Activated T-helper 9 cell treated with anti-CD3 and anti-CD28 coated beads, Interleukin-2, amount 50 U/mL, for 16 hours (primary cell): ENCODE measurements at places on chromosomes 3 and 15.
A peak's percentile ranks its signal among the peaks of the same experiment; 100 is the strongest.

- DNase-seq = no peak
Measured at GRCh38 chr15:41849861-41850260, 11.2 kb downstream of the PLA2G4B start.

DNA sequence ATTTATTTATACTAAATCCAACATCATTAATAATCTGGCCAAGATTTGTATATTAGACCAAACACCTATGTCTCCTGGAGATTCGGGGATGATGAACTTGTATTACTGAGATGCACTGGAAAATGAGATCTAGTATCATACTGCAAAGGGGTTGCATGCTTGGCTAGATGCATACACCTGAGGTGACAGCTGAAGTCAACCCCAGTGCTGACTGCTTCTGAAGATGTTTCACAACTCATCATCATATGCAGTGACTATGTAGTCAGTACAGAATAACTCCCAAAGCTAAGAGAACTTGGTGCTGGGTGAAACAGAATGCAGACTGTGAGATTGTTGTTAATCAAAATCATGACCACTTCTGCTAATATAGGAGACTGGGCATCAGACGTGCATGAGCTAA, 1114.2 kb downstream of the NSUN3 start:
- DNase-seq = no peak

GRCh38 chr3:43132870-43133636, 27.2 kb upstream of the POMGNT2 start:
- DNase-seq = no peak

GRCh38 chr15:54528021-54528420, 549.8 kb downstream of the UNC13C start:
- DNase-seq = no peak

GRCh38 chr3:196523841-196524240, 8.7 kb upstream of the SMCO1 start:
- DNase-seq = no peak

DNA sequence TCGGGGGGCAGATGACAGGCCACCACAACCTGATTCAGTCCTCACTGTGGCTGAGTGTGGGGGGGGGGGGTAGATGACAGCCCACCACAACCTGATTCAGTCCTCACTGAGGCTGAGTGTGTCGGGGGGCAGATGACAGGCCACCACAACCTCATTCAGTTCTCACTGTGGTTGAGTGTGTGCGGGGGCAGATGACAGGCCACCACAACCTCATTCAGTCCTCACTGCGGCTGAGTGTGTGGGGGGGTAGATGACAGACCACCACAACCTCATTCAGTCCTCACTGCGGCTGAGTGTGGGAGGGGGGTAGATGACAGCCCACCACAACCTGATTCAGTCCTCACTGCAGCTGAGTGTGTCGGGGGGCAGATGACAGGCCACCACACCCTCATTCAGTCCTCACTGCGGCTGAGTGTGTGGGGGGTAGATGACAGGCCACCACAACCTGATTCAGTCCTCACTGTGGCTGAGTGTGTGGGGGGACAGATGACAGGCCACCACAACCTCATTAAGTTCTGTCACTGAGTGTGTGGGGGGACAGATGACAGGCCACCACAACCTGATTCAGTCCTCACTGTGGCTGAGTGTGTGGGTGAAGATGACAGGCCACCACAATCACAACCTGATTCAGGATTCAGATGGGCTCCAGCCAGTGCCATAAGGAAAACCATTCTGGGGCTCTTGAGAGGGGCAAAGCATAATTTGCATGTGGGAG, 16.9 kb downstream of the ZNF717 start:
- no peak for DNase-seq

DNA sequence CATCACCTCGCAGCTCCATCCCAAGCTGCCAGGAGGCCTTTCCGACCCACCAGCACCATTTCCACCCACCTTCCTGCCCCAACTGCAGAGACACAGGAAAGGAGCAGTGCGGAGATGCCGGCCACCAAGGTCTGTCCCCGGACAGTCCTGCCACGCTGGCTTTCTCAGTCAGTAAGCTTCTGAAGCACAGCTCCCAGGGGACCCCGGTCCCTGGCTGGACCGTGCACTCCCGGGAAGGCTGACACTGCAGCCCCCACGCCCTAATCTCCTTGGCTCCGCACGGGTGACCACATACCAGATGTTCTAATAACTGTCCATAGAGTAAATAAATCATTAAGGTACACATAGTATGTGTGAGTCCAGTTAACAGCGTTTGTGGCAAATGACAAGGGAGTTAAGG, 73.5 kb downstream of the VGLL4 start:
- no peak for DNase-seq

GRCh38 chr3:136750897-136751315, 1.3 kb downstream of the STAG1 start:
- DNase-seq = no peak

DNA sequence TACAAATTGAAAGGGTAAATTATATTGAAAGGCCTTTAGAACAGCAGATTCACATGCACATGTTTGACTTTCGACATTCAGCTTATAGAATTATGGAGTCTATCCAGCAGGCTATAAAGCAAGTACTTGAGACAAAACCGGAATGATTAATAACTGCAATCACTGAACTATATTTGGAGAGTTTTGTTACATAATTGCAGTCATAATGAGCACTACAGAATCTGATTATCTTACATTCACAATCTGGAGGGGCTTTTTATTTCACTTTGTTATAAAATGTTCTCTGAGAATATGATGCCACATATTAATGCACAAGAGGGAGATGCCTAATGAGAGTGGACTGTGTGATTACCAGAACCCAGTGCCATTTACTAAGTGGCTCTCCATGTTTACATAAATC, 64.3 kb downstream of the NSUN3 start:
- no peak for DNase-seq

- DNase-seq = peak; percentile 45
Measured at GRCh38 chr3:53134631-53135232, 4.5 kb upstream of the RFT1 start.

GRCh38 chr15:31245756-31246155, 80.9 kb upstream of the KLF13 start:
- DNase-seq = no peak

DNA sequence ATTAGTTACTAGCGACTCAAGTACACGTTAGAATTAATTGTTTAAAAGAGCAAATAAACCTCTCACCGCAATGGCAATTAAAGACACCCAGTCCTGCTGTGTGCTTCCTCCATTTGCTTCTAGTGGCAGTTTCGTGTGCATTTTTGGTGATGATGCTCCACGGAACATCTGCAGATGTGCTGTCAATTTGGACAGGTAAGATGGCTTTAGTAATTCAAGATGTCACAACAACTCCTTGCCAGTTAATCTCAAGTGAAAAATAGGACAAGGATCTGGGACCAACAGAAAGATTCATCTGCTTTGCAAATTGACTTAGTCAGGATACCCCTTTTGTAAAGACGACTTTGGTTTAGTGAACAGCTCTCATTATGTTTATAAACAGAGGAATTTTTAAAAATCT, 320.9 kb downstream of the GABRB3 start:
- DNase-seq = no peak

DNA sequence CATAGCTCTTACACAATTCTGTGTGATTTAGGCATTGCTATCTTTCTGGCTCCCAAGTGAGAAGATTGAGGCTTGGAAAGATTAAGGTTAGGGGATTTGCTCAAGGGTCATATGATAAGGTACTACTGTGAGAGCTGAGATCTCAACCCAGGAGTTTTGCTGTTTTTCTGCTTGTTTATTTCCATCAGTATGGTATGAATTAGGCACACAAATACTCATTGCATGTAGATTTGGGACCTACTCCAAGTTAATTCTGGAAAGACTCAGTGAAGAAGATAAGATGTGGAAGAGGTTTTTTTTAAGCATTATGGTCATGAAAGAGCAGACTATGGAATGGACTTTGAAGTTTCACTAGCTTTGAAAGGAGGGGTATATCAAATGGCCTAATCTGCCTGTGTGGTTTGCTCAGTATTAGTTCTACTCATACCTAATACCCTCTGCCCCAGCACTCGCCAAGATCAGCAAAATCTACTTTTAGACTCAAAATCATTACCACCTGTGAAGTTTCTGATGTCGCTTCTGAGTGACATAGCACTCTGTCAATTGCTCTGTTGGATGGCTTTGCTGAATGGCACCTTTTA, 12.5 kb downstream of the MBNL1 start:
- no peak for DNase-seq

DNA sequence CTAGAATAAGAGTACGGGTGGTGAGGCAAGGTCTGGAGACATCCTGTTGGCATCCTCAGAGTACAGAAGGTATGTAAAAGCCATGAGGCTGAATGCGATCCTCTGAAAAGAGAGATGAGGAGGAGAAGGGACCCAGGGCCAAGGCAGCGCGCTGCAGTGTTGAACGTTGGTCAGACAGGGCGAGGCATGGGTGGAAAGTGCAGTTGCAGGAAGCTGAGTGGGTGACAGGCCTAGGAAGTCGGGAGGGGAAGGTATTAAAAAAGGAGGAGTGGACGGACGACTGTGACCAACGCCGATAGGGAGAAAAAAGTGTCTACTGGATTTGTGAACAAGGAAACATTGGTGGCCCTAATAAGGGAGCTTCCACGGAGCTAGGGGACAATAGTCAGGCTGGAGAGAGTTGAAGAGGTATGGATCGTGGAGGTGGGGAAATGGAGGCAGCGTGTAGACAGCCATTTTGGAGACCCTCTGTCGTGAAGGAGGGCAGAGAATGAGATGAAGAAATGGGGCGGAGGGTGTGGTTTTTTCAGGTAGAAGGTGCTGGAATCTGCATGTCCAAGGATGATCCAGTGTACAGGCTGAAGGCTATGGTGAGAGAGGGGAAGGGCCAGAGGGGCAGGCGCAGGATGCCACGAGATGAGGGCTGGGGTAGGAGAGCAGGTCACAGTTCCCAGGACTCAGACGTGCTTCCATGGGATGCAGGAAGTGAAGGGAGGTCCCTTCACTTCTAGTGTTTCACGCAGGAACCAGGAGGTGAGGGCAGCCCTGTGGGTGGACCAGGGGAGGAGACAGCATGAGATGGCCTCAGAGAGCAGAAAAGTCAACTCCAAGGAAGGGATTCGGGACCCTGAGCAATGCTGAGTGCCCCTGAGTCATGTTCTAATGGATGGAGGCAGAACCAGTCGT, 115.9 kb downstream of the ASB7 start:
- DNase-seq = no peak

DNA sequence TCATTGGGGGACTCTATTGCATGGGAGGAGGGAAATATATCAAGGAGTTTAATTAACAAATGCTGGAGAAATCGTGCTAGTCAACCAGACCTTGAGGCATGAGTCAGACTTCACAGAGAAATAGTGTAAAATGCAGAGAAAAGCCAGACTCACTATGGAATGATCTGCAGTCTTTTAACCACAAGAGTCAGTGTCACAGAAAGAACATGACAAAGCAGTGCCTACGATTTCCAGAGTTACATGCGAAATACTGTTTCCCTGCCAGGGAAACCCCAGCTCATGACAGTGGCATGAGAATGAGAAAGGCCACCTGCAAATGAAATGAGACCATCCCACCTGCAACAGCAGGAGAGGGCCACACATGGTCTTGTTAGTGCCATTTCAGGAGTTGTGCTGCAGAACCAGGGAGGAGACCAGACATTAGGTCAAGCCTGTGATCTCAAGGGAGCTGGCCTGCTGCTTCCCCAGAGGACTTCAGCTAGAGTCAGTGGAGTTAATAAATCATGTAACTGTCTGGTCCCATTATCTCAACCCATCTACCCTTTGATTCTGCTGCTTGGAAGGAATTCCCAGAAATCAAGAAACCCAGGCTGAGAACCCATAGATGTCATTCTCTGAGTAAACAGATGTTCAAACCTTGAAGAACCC, 79.0 kb downstream of the ERC2 start:
- no peak for DNase-seq

DNA sequence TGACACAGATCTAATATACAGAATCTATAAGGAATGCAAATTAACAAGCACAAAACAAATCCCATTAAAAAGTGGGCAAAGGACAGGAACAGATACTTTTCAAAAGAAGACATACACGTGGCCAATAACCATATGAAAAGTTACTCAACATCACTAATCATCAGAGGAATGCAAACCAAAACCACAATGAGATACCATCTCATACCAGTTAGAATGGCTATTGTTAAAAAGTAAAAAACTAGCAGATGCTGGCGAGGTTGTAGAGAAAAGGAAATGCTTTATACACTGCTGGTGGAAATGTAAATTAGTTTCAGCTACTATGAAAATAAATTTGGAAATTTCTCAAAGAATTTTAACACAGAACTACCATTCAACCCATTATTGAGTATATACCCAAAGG, 50.7 kb downstream of the ADAMTS17 start:
- DNase-seq = no peak

- no peak for DNase-seq
Measured at GRCh38 chr3:71563827-71564226, 19.7 kb downstream of the FOXP1 start.

- no peak for DNase-seq
Measured at GRCh38 chr3:24034464-24034863, 89.4 kb downstream of the NR1D2 start.

DNA sequence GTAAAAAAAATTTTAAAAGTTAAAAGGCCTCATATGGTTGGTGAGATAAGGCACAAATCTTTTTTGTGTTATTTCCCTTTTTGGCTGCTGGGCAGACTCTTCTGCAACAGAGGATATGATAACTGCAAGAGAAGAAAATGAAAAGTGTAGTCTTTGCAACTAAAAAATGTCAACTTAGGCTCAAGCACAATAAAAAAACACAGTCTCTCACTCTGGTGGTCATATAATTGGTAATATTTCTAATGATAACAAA, 15.4 kb downstream of the COMMD2 start:
- no peak for DNase-seq

DNA sequence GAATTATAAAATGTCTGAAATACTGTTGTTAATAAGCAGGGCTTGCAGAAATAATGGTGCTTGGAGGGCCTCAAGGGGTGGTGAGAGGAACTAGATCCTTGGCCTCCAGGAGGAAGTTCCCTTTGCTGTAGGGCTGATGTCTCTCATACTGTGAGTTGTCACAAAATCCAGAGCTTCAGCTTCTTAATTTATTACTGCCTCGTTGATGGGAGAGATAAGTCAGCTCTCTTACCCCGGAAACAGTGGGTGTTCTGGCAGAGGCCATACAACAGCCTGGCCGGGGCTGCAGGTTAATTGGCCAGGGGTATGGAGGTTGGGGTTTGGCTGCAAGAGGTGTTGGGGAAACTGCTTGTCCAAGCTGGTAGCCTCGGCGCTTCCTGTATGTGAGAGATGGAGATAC, 15.5 kb downstream of the MAPKAPK3 start:
- DNase-seq = no peak

GRCh38 chr3:173826416-173826815, 428.9 kb downstream of the NLGN1 start:
- no peak for DNase-seq

DNA sequence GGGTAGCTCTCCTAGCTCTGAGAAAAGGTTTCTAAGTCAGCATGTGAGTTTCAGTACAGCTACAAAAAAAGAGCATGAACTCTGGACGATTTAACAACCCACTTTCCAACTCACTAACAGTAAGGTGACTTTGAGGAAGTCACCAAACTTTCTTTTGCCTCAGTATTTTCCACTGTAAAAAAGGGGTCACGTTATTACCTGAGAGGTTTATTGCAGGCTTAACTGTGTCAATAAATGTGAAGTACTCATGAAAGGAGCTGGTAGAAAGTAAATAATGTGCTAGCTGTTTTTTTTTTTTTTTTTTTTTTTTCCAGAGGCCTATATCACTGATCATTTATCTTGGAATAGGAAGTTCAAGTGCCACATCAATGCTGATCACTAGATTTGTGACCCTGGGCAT, 89.3 kb downstream of the PLSCR2 start:
- DNase-seq = no peak

GRCh38 chr3:101821503-101821902, 27.8 kb upstream of the NFKBIZ start:
- no peak for DNase-seq

GRCh38 chr15:45048794-45049631, 26.0 kb downstream of the SORD start:
- DNase-seq = no peak
